Left renal cortex interstitium (tissue), 4 donors: ENCODE measurements at places on chromosomes 7 and 10. TPM values are rescaled to one million over a fixed set of nuclear protein-coding genes. Genes with fewer than 3 reads are reported as not detected.

LIPF gene
- polyA plus RNA-seq, result 0.47 TPM

PURB gene
- 28.3 TPM for polyA plus RNA-seq

VAX1 gene
- polyA plus RNA-seq, result not detected

KLF6 gene
- 41.7 TPM for polyA plus RNA-seq

DNA sequence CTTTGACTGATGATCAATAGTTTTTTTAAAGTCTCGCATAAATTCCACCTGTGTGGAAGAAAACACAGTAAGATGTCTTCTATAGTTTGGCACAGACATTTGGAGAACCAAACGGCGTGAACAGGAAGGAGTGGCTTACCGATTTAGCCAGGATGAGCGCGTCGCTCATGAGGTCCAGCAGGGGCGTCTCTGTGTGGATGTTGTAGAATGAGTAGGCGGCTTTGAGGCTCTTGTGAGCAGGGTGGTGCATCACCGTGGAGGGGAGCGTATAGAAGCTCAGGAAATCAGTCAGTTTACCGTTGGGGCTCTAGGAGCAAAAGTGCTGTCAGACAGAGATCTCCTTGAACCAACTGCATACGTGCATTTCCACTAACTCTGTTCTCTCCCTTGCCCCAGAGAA, 15.5 kb downstream of the RPP38 start:
- DNase-seq, result no peak

DNA sequence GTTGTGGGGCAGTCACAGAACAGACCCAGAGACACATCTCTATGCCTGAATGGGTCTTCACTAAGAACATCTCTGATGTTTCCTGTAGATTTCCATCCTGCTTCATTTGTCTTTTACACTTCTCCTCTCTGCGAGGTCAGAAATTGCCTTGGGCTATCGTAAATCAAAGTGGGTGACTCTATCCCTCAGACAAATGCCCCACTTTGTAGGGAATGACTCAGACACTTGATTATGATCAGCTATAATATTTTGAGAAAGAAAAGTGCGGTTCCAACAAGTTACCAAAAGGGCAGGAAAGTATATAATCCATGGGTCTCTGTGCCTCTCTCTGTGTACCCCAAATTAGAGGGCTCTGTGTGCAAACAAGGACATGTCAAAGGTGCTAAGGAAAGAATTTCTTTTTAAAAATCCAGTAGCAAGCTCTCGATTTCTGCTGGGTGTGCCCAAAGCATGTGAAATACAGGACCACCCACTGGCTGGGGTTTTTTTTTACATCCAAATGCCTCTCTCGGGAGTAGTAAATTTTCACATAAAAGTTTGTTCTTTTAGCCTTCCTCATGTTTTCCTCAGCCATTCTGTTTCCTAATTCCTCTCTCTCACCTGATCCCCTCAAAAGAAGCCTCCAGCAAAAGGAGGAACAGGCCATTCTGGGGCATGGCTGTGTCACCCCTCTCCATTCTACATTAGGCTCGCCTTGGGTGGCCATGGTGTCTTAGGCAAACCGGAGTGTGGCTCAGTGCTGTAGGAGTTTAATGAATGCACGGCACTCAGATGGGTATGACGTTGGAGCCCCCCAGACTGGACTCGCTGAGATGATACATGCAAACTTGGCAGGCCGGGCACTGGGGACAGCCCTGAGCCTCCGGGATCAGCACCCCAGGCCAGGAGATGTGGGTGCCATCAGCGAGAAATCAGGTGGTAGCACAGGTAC, 6.3 kb upstream of the OPN4 start:
- no peak for DNase-seq

- DNase-seq, result no peak
Measured at GRCh38 chr7:55185321-55185802, 166.5 kb downstream of the EGFR start.

DNA sequence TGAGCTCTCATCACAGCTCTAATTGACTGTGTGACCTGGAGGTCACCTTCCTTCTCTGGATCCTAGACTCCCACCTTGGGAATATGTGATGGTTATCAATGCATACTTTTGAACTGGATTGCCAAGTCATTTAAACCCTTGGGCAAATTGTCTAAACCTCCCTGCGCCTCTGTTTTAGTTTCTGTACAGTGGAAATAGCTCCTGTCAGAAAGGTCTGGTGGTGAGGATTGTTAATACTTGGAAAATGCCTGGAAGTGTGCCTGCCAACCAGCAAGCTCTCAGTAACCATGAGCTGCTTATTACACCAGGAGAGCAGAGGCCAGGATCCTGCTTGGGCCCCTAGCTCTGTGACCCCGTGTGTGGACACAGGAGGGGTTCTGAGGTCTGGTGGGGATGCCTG, 108.7 kb upstream of the PPIF start:
- no peak for DNase-seq

- DNase-seq, result no peak
Measured at GRCh38 chr10:60390224-60390626, 550 bp upstream of the ANK3 start.

GRCh38 chr10:99285881-99286280, 43.3 kb upstream of the CNNM1 start:
- DNase-seq, result no peak

GRCh38 chr10:3046210-3046779, 21.1 kb upstream of the PFKP start:
- DNase-seq, result no peak

DNA sequence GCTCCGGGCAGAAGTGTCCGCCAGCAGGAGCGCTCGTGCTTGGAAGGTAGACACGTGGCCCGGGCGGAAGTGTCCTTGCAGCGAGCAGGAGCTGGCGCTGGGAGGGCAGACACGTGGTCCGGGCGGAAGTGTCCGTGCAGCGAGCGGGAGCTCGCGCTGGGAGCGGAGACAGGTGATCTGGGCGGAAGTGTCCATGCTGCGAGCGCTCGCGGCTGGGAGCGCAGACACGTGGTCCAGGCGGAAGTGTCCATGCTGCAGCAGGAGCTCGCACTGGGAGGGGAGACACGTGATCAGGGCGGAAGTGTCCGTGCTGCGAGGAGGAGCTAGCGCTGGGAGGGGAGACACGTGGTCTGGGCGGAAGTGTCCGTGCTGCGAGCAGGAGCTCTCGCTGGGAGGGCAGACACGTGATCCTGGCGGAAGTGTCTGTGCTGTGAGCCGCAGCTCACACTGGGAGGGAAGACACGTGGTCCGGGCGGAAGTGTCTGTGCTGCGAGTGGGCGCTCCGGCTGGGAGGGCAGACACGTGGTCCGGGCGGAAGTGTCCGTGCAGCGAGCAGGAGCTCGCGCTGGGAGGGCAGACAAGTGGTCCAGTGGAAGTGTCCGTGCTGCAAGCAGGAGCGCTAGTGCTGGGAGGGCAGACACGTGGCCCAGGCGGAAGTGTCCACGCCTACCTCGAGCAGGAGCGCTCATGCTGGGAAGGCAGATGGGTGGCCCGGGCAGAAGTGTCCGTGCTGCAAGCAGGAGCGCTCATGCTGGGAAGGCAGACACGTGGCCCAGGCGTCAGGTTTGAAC, 41.1 kb upstream of the PRKAR1B start:
- DNase-seq, result no peak

DNA sequence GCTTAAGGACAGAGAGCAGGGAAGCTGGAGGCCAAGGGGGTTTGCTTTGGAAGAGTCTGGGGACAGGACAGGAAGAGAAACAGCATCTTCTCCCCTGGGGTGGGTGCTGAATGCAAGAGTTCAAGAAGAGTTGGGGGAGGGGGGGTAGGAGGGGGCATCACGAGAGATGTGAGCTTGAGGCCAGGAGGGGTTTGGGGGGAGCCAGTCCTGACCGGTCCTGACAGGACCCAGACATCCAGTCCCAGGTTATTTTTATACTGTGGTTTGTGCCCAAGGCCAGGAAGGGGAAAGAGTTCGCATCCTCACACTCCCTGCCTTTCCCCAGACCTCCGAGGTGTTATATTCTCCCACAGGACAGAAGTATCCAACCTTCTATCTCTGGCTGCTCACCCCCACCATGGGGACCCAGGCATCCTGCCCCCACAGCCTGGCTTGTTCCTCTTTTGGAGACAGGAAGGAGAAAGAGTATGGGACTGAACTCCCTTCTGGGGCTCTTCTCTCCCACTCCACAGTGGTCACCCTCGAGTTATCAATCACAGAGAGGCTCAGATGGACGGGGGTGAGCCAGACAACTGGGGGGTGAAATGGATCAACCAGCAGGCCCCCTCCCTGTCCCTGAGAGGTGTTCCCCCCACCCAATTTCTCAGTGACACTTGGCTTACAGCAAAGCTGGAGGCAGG, 2.8 kb downstream of the TSC22D4 start:
- DNase-seq, result no peak

DNA sequence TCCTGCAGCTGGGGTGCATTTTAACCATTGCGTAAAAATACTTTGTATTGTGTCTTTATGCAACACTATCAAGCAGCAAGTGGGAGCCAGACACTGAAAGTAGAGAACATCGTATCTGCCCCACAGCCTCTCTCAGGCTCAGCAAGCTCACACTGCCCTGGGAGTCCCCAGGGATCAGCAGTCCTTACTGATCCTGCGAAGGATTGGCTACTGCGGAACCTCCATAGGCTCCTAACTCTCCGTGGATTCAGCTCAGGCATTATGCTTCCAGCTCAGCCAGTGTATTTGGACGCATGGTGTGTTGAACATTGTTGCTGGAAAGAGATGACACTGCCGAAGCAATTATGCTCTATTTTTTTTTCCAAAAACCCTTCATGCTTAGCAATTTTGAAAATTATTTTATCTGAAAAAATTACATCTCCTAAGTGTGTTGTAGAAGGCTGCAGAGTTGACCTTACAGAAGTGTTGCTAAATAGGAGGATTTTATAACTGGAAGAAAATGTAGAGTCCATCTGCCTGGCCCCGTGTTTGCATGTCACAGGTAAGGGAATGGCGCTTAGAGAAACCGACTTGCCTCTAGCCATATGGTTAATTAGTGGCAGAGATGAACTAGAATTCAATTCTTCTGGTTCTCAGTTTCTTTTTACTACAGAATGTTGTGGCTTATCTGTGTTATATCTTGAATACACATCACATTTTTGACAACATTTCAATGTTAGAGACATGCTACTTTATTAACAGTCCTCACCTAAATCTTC, 276.4 kb upstream of the COBL start:
- DNase-seq, result no peak

DNA sequence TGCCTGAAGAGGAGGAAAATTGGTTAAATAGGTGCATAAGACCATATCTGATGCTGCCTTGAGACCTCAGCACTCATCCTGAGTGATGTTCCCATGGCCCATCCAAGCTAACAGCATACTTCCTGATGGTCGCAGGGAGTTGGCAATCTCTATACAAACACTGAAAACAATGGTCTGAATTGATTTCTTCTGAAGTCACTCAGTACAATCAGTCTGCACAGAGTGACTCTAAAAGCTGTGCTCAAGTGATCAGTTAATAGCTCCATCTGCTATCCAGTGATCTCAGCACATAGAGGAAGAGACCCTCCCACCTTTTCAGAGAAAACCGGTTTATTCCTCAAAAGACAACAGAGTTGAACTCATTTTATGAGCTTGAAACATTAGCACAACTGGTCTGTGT, 3.9 kb downstream of the PPP1R17 start:
- DNase-seq, result no peak

DNA sequence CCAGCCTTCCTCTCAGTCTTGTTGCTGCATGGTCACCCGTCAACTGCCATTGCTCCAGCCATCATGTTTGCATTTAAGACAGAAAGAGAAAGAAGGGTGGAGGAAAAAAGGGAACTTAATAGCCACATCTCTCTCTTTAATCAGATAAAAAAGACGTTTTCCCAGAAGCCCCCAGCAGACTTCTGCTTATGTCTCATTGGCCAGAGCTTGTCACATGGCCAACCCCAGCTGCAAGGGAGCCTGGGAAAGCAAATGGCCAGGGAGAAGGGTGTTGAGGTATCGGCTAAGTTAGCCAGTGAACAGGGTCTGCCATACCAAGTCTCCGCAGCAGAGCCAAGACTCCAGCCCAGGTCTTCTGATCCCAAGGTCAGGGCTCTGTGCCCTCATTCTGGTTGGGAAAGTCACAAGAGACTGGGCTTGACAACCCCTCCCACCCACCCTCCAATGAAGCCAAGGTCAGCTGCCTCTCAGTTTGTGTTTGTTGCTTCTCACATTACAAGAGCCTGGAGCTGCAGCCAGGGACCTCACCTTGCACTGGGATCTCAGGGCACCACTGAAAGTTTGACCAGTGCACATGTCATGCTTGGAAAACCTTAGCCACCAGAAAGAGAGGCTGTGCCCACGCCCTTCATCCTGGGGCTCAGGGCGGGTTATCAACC, 80.3 kb upstream of the LYZL2 start:
- DNase-seq, result no peak

GRCh38 chr10:26840938-26841732, 19.6 kb downstream of the ABI1 start:
- DNase-seq, result no peak

DNA sequence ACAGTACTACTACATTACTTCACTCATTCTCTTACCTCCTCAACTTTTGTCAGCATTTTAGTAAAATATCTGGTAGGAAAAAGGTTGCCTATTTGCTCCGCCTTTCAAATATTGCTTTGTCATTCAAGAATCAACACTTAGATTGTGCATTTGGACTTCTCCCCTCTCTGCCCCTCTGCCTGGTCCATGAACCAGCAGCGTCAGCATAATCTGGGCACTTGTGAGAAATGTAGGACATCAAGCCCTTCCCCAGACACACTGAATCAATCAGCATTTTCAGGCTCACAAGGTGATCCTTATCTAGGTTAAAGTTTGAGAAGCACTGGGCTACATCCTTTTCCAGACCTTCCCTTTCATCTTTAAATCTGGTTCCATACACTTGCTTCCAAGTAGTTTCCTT, 16.3 kb downstream of the SLC13A1 start:
- DNase-seq, result no peak

DNA sequence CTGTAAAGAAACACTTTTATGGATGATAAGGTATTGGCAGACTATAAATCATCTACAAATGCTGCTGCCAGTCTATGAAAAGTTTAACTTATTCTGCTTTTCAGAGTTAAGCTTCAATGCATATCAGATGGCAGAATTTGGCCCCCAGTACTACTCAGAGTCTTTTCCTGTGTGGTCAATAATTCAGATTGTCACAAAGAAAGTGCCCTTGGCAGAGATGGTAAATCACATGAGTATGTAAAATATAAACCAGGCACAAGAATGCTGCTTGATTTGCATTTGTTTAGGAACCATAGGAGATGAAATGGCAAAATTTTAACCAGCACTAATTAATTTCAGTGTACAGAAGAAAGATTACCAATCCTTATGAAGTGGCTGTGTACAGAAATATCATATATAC, 818.3 kb upstream of the POT1 start:
- DNase-seq, result no peak
